ENCODE measurements at places on chromosomes 2 and 18.

GRCh38 chr18:26103579-26103978 lies 13.2 kb upstream of the SS18 start:
- no peak for DNase-seq

DNA sequence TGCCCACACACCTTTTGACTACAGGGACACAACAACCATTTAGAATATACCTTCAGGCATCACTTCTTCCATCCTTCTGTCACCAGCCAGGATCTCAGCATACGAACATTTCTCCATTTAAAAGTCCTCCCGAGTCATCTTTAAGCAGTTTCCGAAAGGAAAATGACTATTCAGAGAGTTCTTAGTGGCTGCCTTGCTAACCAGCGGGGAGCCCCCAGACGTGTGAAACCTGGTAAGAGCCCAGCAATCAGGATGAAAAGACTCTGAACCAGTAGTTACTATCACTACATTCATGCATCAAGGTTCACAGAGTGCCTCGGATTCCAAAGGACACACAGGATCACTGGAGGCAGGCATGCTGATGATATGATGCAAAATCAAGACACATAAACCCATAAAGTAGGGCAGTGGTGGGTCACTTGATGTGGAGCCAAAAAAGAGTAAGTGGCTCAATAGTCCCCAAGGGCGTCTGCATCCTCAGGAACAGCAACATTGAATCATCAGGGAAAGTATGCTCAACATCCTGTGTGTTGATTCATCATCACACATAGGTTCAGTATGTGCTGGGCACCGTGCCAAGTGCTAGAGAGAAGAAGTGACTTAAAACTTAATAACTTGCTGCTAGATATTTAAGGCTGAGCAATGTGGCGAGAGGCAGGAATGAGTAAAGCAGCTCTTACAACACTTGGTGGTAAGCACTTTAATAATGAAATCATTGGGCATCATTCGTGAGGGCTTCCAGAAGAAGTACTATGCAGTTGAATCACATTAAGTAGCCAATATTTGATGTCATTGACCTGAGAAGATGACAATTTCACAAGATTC lies 4.4 kb downstream of the CCL20 start:
- DNase-seq: peak; percentile 58

- no peak for DNase-seq
Observed at GRCh38 chr18:80127635-80128034, 18.6 kb downstream of the ADNP2 start.

- no peak for DNase-seq
Observed at GRCh38 chr18:55732227-55733106, 144.5 kb upstream of the TCF4 start.

- DNase-seq: no peak
Observed at GRCh38 chr2:133777574-133777960, 209.3 kb upstream of the NCKAP5 start.

DNA sequence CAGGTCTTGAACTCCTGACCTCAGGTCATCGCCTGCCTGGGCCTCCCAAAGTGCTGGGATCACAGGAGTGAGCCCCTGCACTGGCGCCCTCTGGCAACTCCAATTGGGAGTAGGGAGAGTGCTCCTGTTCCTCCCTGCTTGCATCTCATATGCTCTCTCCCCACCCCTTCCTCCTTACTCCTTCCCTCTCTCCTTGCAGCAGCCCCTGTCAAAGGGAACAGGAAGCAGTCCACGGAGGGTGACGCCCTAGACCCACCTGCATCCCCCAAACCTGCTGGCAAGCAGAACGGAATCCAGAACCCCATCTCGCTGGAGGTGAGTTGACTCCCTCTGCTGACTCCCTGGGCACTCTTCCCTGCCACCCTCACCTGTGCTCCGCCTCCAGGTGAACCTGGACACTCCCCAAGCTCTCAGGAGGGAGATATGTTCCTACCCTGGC lies 10.7 kb downstream of the ARID5A start:
- no peak for DNase-seq

- DNase-seq: no peak
Observed at GRCh38 chr18:69469444-69469919, 68.8 kb downstream of the DOK6 start.

DNA sequence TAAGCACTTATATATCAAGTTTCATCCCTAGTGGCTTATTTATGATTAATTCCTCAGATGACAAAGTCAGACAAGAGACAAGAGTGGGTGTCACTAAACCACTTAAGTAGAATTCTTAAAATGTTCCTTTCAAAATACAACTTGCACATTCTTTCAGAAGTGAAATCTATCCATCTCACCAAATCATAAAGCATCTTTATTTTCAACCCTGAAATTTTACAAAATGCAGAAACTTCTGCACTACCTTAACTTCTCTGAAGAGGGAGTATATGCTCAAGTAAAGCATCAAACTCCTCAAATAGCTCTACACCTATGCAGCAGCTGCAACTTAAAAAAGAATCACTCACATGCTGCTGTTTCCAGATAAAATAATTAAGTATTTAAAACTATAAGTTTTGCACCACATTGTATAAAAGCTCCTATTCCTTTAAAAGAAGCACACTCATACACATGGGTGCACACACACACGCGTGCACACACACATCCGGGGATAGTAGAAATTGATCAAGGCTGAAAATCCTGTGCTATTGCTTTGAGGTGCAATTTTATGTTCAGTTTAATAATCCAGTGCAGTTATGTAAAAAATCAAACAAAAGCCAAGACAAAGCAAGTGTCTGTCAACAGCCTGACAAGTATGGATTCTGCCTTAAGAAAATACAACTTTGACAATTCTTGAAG lies 244.5 kb downstream of the TCF4 start:
- DNase-seq: no peak

- DNase-seq: no peak
Observed at GRCh38 chr2:197339016-197339415, 28.4 kb upstream of the ANKRD44 start.

GRCh38 chr18:76459312-76459686 lies 35.7 kb downstream of the ZNF516 start:
- DNase-seq: no peak

DNA sequence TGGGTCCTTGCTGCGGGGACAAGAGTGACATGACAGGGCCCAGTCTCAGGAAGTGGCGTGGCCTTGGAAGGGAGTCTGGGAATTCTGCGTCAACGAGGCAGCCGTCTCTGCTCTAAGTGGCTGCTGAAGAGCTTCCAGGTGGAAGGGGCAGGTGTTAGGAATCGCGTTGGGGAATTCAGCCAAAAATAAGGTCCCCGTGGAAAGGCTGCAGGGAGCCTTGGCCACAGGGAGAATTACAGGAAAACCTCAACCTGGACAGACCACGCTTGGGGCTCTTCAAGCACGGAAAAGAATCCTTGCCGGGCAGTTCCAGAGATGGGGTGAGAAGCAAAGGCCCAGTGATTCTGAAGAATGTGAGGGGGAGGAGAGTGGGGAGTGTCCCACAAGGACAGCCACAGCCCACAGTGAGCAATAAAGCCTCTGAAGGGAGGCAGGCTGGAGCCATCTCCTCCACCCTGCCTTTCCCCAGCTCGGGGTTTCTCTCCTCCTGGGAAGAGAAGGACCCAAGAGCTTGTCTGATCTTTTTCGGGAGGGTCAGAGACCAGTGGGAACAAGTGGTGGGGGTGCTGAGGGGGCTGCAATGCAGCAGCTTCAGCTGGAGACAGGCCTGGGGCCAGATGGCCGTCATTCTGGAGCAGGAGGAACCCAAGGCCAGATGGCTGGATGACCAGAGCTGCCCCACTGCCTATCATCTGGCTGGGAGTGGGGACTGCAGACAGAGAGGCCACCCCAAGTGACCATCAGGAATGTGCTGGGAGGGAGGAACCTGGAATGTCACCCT lies 106.4 kb upstream of the SMAD2 start:
- DNase-seq: no peak

- no peak for DNase-seq
Observed at GRCh38 chr2:239225871-239226561, 174.8 kb downstream of the HDAC4 start.

GRCh38 chr2:8264981-8265380 lies 416.9 kb upstream of the ID2 start:
- DNase-seq: no peak

DNA sequence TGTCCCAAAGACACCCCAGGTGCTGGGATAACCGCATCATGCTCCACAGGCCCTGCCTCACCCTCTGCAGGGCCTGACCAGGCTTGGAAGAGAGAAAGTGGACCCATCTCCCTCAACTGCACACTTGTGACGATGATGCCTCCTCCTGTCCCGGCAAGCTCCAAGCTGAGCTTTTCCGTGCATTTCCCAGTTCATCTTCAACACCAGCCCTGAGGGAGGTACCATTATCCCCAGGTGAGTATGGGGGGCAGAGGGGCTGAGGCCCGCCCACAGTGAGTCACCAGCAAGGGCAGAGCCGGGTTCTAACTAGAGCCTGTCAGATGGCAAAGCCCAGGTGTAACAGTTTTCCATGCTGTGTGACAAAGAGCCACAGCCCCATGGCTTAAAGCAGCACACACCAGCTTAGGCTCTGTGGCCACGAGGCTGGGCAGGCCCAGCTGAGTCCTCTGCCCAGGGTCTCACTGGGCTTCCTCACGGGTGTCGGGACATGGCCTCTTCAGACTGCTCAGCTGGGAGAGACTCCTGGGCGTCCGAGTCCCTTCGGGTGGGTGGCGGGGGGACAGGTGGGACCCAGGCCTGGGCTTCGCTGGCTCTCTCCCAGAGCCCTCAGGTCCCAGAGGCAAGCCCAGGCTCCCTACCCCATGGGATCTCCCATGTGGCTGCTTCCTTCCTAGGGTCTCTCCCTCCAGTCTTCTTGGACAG lies 108.4 kb upstream of the OTOS start:
- DNase-seq: no peak

DNA sequence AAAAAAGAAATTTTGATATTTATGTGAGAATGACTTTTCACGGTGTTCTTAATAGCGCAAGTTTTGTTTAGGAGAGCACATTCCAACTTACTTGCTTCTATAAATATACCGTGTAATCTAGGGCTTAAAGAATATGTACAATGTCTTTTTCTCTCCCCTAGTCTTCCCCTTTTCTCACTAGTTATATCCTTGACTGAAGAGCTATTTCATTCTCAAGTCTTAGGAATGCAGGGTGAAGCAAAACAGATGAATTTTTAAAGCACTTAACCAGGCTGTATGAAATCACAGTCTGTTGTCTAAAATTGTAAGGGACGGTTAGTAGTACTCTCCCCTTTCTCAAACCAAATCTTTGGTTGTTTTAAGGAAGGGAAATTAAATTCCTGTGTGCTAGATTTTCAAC lies 29.6 kb upstream of the SLC30A6 start:
- DNase-seq: no peak

DNA sequence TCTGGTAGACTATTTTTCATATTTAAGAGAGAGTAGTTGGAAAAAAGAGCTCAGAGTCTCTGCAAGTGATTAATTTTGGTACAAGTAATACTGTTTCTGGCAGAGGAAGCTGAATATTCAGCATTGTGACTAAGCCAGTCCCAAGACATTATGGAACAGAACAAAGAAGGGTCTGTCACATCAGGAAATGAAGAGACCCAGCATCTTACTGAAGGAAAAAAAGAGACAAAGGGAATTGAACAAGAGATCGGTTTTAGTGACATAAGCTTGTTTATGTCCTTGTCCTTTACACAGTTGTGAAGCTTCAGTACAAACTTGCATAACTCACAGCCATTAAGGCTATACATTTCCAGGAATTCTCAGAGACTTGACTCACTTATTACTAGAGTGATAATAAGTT lies 568.5 kb upstream of the SLC8A1 start:
- no peak for DNase-seq

DNA sequence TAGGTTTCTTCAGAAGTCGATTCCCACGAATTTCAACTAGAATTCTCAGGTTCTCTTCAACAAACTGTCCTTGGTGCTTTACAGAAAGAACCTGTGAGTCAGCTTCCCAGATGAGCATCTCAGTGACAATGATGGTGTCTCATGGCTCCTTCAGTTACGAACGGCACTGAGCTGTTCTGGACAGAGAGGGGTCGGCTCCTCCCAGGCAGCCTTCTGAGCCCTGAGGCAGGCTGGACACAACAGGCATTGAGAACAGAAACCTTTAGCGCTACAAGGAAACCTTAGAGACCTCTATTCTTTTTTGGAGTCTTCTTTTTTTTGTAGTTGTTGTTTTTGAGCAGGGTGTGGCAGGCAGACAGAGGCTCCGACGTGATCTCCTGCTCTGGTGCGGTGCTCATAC lies 35.1 kb upstream of the ALKAL2 start:
- no peak for DNase-seq

- DNase-seq: no peak
Observed at GRCh38 chr2:239421851-239422250, 21.0 kb upstream of the HDAC4 start.

DNA sequence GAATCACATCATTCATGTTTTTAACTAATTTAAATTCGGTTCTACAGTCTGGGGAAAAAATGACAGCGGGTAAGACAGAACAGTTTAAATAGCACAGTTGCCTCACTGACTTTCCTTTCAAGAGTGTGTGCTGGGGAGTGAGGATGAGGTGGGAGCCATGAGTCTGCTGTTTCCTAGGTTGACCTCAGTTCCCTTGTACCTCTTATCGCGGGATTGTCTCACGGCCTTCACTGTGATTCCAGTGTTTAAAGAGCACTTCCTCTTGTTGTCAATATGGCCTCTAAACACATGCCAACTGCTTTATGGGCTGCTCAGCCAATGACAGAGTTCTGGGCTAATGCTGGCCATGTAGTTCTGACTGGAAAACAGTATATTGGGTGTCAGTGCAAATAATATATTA lies 41.6 kb upstream of the ALMS1 start:
- no peak for DNase-seq

- no peak for DNase-seq
Observed at GRCh38 chr18:77160515-77160914, 27.9 kb upstream of the MBP start.

DNA sequence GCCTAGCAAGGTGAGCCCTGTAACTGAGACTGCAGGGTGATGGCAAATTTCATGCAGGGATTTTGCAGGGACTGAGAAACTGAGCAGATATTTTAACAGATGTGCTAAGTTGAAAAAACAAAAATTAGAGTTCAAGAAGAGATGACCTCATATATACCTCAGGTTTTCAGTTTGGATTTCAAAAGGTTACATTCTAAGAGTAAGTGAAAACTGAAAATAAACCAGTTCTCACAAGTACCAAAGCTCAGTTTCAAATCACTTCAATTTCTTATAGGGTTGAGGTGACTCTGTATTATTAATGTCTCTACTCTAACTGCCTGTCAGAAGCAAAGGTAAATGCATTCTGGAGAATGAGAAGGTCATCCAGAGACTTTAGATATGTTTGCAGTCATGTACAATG lies 237.4 kb upstream of the VRK2 start:
- no peak for DNase-seq

- no peak for DNase-seq
Observed at GRCh38 chr18:10265560-10266333, 188.7 kb upstream of the APCDD1 start.

DNA sequence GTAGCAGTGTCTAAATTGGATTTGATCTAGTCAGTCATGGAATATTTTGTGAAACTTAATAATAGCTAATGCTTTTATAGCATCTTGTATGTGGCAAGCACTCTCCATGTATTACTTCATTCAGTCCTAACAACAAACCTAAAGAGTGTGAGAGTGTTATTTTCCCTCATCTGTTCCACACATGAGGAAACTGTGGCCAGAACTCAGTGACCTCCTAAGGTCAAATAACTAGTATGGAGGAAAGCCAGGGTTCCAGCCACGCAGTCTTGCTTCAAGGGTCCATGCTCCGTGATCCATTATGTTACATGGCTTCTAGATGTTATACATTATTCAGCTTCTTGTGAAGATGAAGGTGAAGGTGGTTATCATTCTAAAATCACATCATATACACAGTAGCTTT lies 45.5 kb downstream of the TWSG1 start:
- no peak for DNase-seq

All from stimulated activated CD4-positive, alpha-beta T cell treated with anti-CD3 and anti-CD28 coated beads, TNF-alpha, amount 100 ng/mL, for 24 hours (primary cell).